ENCODE measurements at places on chromosomes 6 and 20.

GRCh38 chr6:164005004-164005711 is 590.6 kb downstream of the QKI start:
- no peak for DNase-seq

DNA sequence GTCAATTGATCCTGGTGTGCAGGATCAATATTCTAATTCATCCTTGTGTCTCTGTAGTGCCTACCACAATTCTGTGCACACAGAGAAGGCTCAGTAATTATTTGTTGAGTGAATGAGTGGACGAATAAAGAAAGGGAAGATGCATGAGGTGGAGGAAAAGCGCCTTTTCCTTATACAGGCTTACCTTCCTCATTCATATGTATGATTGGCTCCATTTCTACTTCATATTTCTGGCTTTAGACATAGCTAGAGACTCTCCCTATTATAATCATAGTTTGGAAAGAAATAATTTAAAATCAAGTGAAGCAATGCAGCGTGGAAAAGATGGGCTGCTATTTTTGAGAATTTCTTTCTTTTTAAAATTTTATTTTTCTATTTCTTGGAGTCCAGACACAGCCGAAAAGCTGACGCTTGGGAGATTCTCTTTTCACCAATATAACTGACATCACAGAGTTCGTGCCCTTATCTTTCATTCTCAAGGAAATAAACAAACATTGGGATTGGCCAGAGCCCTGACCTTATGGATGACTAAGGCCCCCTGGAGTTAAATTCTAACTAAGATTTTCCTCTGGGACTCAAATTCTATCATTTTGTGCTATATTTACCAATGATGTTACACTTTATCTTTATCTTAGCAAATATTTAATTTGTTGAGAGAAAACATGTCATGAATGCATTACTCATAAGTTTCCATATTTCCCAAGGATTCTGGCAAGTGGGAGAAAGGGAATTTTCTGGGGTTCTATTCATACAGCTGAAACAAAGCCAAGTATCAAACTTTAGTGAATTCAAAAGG is 48.1 kb downstream of the PRL start:
- DNase-seq = no peak

- no peak for DNase-seq
Measured at GRCh38 chr6:165664559-165665383, 1.7 kb upstream of the PDE10A start.

DNA sequence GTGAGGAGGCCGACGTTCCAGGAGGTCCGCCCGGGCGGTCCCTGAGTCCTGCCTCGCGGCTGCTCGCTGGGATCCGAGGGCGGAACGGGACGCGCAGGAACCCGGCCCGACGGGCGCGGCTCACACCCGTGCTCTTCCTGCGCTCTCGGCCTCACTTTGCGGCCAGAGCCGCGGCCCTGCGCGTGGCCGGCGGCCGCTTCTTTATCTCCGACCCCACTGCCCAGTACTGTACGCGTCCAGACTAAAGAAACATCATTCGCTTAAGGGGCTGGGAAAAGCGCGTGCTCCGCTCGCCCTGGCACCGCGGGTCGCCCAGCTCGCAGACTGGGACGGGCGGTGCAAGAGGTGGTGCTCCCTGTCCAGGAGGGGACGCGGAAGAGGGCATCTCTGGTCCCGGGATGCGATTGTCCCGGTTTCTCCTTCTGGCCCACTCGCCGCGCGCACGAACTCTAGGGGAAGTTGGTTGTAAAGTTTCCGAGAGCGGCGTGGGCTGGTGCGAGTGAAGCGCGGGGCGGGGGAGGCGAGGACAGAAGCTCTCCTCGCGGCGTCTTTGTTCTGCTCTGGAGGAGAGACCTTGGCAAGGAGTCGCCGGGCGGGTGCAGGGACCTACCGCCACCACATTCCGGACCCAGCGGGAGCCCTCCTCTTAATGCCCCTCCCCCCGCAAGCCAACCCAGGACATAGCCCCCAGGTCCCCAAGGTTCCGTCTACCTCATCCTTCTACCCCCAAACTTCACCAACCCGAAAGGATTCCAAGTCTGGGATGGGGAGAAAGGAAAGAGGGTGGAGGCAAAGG is 71.0 kb downstream of the SOX4 start:
- DNase-seq = no peak

DNA sequence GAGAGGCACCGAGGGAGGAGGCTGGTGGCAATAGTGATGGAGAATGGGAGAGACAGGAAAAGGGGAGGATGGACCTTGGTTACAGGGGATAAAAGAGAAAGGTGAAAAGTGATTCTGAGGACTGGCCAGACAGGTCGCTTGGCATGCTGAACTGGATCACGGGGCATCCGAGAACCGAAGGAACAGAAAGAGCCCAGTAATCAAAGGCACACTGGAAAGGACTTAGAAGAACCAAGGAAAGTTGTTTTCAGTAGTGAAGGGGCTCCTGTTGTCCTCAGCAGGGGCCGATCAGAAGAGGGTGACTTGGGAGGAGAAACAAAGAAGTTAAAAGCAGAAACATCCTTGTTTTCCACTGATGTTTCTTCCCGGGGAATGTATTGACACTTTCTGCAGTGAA is 18.9 kb downstream of the SYTL3 start:
- no peak for DNase-seq

DNA sequence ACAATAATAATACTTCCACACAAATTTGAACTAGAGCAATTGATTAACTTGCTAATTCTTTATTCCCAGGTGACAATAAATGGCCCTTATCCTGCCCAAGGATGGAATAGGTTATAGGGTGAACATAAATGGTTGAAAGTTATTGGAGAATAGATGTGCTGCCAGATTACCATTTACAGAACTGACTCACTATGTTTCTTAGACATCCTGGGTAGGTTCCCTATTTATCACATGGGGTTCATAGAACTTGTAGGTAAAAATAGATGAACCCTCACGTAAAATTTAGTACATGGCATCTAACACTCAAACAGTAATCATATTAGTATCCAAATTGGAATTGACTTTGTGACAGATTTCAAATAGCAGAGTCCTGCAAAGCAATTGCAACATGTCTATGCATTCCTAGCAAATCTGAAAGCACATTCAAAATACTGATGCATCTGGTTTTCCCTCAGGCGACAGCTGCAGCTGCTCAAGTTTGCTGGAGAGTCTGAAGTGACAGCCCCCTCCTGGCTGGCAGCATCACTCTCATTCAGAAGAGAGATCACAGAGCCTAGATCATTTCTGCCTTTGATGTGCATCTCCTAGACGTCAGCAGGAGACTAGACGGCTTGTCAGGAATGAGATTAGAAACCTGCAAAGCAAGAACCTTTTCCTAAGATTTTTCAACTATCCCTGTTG is 80.2 kb upstream of the RNF217 start:
- DNase-seq = no peak

DNA sequence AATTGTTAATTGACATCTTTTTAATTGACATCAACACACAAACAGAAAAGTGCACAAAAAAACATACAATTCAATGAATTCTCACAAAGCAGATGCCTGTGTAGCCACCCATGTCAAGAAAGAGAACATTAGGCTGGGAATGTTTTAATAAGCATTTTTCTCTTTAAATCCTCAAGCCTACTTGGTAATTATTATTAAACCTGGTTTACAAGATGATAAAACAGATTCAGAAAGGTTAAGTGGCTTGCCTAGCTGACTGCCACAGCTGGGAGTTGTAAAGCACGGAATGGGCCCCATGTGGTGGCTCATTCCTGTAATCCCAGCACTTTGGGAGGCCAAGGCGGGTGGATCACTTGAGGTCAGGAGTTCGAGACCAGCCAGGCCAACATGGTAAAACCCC is 90.0 kb upstream of the AKAP12 start:
- no peak for DNase-seq

- no peak for DNase-seq
Measured at GRCh38 chr6:46393940-46394337, 97.3 kb downstream of the RCAN2 start.

DNA sequence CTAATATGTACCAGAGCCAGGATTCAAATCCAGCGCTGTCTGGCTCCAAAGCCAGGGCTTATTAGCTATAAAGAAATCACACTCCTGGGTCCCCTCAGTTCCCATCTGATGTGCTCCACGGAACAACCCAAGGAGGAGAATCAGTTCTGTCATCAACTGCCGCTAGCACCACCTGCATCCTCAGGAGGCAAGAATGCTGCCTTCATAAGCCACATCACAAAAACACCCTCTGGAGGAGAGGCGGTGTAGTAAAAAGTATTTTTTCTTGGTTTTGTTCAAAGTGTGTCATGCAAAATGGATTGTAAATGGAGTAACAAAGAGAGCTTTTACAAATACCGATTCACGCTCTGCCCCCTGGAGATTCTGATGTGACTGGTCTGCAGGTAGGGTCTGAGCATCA is 57.1 kb downstream of the TNFRSF21 start:
- DNase-seq = no peak

DNA sequence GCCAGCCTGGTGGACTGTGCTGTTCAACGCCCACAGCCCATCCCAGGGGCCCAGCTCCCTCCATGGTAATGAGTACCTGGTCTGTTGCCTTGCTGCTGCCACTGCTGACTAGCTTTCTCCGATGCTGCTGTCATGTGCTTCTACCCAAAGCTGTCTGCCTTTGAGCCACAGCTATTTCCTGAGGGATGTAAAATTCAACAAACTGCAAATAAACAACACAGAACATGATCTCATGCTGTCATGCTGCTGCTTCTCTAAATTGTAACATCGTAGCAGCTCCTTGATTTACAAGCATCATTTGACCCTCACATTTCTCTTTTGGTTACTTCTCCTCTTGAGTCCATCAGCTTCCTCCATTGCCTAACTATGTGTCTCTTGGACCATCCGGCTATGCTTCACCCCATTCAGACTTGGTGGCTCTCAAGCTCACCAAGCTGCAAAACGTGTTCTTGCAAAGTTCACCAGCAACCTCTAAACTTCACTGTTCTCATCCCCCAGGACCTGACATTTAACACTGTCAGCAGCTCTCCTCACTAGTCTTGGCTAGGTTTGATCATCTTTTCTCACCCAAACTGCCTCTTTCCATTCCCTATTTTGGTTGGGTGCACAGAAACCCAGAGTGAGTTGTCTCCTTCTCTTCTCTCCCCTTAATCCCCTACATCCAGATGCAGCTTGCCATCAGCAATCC is 54.6 kb downstream of the FYN start:
- no peak for DNase-seq

DNA sequence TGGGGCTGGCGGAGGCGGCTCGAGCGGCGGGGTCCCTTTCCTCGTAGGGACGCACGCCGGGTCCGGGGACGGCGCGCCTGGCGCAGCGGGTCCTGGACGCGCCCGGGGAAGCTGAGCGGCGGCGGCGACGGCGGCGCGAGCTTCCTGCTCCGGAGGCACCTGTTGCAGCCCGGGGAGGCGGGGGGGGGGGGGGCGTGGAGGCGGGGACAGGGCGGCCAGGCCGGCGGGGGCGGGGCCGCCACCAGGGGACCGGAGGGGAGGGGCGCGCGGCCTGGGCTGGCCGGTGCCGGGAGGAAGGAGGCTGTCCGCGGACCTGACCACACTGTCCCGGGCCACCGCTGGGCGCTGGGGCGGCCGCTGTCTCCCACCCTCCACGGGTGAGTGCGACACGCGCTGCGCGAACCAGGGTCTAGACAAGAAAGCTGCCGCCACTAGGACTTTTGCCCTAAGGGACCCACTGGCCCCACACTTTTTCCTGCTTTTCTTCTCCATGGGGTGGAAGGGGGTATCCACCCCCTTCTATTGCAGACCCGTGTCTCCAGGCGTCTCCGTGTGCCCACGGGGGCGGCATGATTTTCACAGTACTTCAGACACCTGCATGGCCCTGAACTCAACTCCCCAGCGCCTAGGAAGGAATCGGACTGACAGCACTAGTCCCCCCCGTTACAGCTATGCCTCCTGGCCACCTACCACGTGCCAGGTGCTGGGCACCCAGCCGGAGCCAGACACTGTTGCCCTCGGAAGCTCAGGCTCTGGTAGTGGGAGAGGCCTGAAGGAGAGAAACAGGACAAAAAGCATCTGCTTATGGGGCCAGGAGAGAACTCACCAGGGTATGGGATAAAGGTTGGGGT is at the start of gene NFATC2:
NFATC2 (minus strand) TSS at position 149 of the 851 bp plus-strand sequence. CDS start 220 bp downstream, outside the sequence.
- DNase-seq = no peak

- no peak for DNase-seq
Measured at GRCh38 chr20:19009081-19009688, 195.6 kb downstream of the SCP2D1 start.

DNA sequence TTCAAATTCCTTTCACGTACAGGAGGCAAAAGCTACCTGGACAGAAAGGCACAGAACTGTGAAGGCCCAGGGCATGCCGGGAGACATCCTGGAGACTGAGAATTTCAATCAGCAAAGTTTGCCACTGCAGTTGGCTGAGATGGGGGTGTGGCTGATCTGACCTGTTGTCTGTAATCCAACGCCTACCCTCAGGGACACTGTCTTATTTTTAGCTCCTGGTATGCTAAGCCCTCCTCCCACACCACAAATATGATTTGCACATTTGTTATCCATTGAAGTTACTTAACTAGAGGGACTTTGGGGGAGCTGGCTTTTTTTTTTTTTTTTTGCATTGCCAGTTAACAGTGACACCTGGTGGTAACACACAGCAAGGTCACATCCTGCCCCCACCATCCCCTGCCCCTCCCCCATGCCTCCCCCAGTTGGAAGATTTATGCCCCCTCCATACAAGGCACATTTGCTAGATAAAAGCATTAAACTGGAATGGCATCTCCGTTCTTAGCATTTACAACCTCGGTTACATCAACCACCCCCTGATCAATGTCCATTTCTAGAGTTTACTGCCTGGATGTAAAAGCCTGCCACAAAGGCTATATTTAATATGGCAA is 40.4 kb downstream of the TTI1 start:
- no peak for DNase-seq

DNA sequence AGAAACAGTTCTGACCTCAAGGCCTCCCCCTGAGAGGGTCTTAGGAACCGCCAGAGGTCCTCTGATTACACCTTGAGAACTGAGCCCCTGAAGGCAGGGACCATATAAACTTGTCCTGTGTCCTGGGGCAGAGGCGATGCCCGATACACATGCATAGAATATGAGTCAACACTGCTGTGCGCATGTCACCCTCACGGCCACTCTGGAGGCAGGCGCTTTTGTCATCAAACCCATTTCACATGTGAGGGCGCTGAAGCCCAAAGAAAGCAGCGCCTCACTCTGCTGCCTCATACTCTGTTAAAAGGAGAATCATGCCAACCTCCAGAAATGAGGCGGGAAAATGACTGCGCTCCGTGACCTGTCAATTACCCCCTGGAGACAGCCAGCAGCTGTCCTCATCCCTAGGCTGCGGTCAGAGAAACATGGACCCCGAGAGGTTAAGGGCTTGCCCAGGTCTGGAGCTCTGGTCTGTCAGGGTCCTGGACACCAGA is 158.3 kb downstream of the GRM4 start:
- DNase-seq = no peak

DNA sequence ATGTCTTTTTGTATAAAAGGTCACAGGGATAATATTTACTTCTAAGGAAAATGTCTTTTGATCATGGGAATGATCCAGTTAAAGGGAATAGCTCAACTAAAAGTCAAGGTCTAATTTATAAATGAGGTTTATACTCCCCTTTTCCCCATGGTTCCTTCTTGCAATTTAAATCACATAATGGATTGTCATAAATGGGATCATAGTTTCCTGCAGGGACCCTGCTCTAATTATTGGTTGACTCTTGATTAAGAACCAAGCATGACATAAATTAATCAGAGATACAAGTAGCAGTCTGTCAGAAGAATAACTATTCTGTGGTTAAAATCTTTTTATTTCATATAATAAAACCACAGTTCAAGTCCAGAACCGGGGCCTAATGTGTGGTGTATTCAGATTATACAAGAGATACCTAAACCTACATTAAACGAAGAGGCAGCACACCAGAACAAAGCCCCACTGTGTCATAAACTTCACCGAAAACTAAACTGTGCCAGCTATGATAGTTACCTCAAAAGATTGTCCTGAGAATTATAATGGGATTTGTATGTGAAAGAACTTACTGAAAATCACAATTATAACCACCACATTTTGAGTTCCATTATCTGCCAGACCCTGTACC is 43.0 kb upstream of the CD83 start:
- DNase-seq = no peak

GRCh38 chr6:160337991-160338390 is 10.2 kb upstream of the SLC22A3 start:
- no peak for DNase-seq
